ENCODE measurements at places on chromosomes 2 and 18. TPM values are rescaled to one million over a fixed set of nuclear protein-coding genes. Genes with fewer than 3 reads are reported as not detected.
A peak's percentile ranks its signal among the peaks of the same experiment; 100 is the strongest.

TUBB8B gene
- total RNA-seq = not detected

GRCh38 chr2:234996069-234996940 lies 44.5 kb downstream of the SH3BP4 start:
- no peak overlapping the region for H3K27ac ChIP-seq
- H3K4me3 ChIP-seq = no peak overlapping the region
- DNase-seq = no peak
- no peaks in the 10 kb centered on the region for H3K36me3 ChIP-seq
- no peaks in the 10 kb centered on the region for H3K4me1 ChIP-seq

GRCh38 chr18:23498877-23499276 lies 4.4 kb upstream of the RMC1 start:
- H3K4me3 ChIP-seq = no peak overlapping the region
- H3K27ac ChIP-seq = no peak overlapping the region
- H3K27me3 ChIP-seq = no peaks in the 10 kb centered on the region
- no peaks in the 10 kb centered on the region for H3K36me3 ChIP-seq
- DNase-seq = peak; percentile 85

LOXHD1 gene
- total RNA-seq = 0.06 TPM

DNA sequence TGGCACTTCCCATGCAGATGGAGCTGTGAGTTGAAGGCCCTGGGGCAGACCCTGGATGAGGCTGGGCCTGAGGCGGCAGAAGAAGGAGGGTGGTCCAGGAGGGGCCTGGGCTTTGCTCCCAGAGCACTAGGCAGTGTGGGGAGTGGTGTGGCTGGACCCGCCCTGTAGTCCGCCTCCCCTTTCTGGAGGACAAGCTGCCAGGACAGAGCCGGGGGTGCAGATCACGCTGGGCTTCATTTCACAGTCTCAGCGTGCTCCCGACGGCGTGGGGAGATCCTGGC lies 49.8 kb downstream of the PTGR3 start:
- H3K4me3 ChIP-seq = no peak overlapping the region
- peaks cover 8% of the 10 kb centered on the region for H3K4me1 ChIP-seq
- H3K36me3 ChIP-seq = no peaks in the 10 kb centered on the region
- no peak for DNase-seq
- H3K27me3 ChIP-seq = peaks cover 8% of the 10 kb centered on the region
- H3K27ac ChIP-seq = no peak overlapping the region

MC4R gene
- total RNA-seq = not detected

- H3K36me3 ChIP-seq = no peaks in the 10 kb centered on the region
- peaks cover 27% of the 10 kb centered on the region for H3K4me1 ChIP-seq
- peak; percentile 42 for DNase-seq
- H3K27me3 ChIP-seq = peaks cover 5% of the 10 kb centered on the region
- H3K4me3 ChIP-seq = no peak overlapping the region
- H3K27ac ChIP-seq = no peak overlapping the region
Observed at GRCh38 chr2:127401757-127402695, 14.3 kb upstream of the MAP3K2 start.
